ENCODE measurements at places on chromosomes 2 and 18.

- no peak for DNase-seq
These were observed 196.6 kb upstream of the CELF4 start for GRCh38 chr18:37762076-37762621.

DNA sequence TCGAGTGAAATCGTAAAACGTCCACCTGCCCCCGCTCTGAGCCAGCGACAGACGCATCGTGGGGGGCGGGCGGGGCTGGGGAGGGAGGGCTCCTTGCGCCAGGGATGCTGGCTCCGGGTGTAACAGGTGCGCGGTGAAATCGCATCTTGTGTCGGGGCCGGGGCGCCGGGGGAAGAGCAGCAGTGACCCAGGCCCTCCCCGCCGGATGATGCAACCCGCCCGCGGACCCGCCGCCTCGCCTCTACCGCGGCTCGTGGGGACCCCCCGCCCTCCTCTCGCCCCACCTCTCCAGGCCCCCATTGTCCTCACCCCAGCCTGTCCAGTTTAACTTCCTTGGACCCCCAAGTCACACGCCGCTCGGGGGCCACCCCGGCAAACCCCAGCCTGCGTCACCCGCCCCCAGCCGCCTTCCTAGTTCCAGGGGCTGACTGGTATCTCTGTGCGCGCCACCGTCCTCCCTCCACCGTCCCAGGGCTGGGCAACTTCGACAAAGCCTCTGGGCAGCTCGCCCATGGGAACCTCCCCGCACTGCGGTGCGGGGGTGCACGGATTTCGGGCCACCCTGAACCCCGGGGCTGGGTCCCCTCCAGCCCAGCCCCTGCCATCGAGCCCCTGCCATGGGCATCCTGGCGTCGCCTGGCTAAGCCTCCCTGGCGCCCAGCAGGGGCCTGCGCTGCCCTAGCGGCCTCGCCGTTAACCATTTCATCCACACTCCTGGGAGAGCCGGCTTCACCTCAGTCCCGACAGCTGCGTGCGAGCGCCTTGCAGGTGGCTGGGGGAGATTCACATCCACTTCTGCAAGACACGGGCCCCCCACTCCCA, 799 bp upstream of the KIF1A start:
- DNase-seq = no peak

DNA sequence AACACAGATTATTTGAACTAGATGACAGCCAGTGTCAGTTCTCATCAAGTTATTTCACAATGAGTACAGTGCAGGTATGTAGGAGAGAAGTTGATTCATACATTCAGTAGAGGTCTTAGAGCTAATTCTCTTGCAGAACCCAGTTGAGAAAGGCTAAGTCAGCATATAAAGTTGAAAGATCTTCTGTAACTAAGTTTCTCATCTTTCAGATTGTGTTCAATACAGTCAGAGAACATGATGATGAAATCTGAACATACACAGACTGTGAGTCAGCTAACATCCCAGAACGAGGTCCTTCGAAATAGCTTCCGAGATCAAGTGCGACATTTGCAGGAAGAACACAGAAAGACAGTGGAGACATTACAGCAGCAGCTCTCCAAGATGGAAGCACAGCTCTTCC, 41.9 kb upstream of the LIMS1 start:
- DNase-seq = no peak

- no peak for DNase-seq
These were observed 319.8 kb downstream of the RND3 start for GRCh38 chr2:150167711-150168110.

- DNase-seq = no peak
These were observed 146.8 kb upstream of the KCNJ3 start for GRCh38 chr2:154551649-154552048.

DNA sequence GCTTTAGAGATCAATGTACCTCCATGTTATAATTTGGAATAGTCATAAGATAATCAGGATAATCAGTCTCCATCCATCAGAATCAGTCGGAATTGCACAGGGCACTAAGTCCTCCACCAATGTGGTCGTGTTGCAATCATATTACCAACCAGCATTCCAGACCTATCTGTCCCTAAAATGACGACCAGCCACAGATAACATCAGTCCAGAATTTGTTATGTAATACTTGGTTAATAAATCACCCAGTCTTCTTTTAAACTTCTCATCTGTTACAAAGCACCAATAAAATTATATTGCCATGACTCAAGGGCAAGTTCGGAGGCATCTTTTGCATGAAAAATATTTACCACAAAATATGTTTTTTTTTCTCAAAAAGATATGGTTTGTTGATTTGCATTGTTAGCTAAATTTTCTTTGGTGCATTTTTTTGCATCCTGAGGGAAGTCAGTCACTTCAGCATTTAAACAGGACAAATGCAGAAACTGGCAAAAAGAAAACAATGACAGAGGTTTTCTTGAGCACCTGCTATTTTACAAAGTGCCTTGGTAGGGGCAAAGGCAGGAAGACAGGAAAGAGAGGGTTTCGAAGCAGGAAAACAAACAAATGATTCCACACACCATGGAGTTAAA, 29.3 kb downstream of the PIEZO2 start:
- no peak for DNase-seq

GRCh38 chr2:198546122-198546521, 741.7 kb downstream of the PLCL1 start:
- DNase-seq = no peak

- no peak for DNase-seq
These were observed 117.0 kb downstream of the FTCDNL1 start for GRCh38 chr2:199734011-199734410.

- DNase-seq = no peak
These were observed 54.1 kb upstream of the MEX3C start for GRCh38 chr18:51251625-51252024.

- no peak for DNase-seq
These were observed 267.8 kb upstream of the NCKAP5 start for GRCh38 chr2:133835821-133836619.

DNA sequence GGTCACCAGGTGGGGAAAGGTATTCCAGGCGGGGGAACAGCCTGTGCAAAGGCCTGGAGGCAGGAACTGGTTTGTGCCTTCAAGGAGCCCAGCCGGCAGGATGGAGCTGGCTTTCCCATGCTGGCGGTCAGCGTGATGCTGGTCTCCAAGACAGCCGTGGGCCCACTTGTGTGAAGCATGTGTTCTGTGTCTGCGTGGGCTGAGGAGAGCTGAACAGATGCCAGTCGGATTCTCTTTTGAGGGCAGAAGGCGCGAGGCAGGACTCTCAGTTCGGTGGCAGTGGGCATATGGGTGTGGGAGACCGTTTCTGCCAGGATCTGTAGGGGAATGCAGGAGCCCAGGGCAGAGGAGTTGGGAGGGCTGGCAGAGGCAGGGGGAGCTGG, 191.6 kb downstream of the TWIST2 start:
- no peak for DNase-seq

DNA sequence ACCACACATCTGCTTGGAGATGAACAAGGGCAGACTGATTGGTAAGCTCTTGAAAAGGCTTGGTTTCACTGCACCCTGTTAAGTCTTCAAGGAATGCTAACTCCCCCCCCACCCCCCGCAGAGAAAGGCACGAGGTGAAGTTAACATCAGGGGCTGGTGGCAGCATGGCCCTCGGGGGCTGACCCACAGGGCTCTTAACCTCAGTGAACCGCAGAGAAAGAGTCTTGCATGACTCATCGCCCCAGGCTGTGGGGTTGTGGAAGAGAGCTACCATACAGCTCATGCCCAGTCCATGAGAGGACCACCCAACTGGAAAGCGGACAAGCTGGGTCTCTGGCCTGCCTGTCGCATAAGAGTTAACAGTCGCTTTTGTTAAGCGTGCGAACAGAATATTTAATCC, 10.6 kb upstream of the CEP68 start:
- DNase-seq = no peak

Data from activated CD4-positive, alpha-beta T cell treated with anti-CD3 and anti-CD28 coated beads, Interleukin-2, amount 50 U/mL, for 1 hour (primary cell).